CD4-positive, CD25-positive, alpha-beta regulatory T cell (primary cell): ENCODE measurements at places on chromosomes 16 and 17. TPM values are rescaled to one million over a fixed set of nuclear protein-coding genes. Genes with fewer than 3 reads are reported as not detected.

The NXN gene
- 0.49 TPM for total RNA-seq

The ZNF205 gene
- not detected for total RNA-seq

The USP43 gene
- total RNA-seq = not detected

The MT1M gene
- total RNA-seq = not detected

The SLC2A4 gene
- not detected for total RNA-seq

The TERF2IP gene
- 133 TPM for total RNA-seq

The SPG7 gene
- total RNA-seq = 184 TPM

The ABCC11 gene
- not detected for total RNA-seq

The TNFRSF13B gene
- 3.1 TPM for total RNA-seq

The ZNF232 gene
- 8.0 TPM for total RNA-seq

The GRAPL gene
- 37.1 TPM for total RNA-seq

The WDR45B gene
- total RNA-seq = 86.8 TPM

The TBC1D3C gene
- total RNA-seq = 2.0 TPM

The PLD6 gene
- total RNA-seq = 9.4 TPM

The CORO1A gene
- total RNA-seq = 850 TPM

The CFAP119 gene
- 1.8 TPM for total RNA-seq

The P2RX5 gene
- 16.7 TPM for total RNA-seq

The NEUROD2 gene
- total RNA-seq = not detected

The KRT39 gene
- total RNA-seq = not detected

The ITGAL gene
- total RNA-seq = 393 TPM

The NXPH3 gene
- not detected for total RNA-seq

The NACA2 gene
- not detected for total RNA-seq

The KRTAP9-4 gene
- not detected for total RNA-seq

The TPSD1 gene
- not detected for total RNA-seq

The ABCC6 gene
- not detected for total RNA-seq

The PTX4 gene
- not detected for total RNA-seq

The MT1G gene
- not detected for total RNA-seq

The CES3 gene
- total RNA-seq = 0.74 TPM

The ZNF469 gene
- total RNA-seq = 0.32 TPM

The SOX9 gene
- not detected for total RNA-seq

The TBC1D3H gene
- total RNA-seq = not detected

The CHAD gene
- not detected for total RNA-seq

The ARL2BP gene
- total RNA-seq = 26.9 TPM

The TBC1D3E gene
- not detected for total RNA-seq

The ZNF276 gene
- 108 TPM for total RNA-seq

The RBBP6 gene
- total RNA-seq = 158 TPM
